ENCODE measurements at places on chromosomes 3 and 15.
A peak's percentile ranks its signal among the peaks of the same experiment; 100 is the strongest.

- DNase-seq, result no peak
These were observed 4.5 kb upstream of the MRPS22 start for GRCh38 chr3:139339219-139339906.

DNA sequence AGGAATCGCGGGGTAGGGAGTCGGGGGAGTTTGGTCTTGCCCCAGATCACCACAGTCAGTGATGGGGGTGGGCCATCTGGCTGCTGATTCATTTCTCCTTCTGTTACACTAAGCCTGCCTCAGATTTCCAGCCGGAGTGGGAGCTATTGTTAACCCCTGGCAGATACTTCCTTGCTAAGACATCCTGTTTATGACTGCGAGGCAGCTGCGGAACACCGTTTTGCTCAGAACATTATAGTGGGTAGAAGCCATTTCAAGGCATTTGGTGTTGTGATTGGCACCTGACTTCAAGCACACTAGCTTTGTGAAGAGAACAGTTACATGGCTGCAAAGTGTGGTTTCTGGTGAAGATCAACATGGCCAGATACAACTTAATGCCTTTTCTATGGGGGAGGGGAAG, 73.8 kb downstream of the FLNB start:
- DNase-seq, result no peak

DNA sequence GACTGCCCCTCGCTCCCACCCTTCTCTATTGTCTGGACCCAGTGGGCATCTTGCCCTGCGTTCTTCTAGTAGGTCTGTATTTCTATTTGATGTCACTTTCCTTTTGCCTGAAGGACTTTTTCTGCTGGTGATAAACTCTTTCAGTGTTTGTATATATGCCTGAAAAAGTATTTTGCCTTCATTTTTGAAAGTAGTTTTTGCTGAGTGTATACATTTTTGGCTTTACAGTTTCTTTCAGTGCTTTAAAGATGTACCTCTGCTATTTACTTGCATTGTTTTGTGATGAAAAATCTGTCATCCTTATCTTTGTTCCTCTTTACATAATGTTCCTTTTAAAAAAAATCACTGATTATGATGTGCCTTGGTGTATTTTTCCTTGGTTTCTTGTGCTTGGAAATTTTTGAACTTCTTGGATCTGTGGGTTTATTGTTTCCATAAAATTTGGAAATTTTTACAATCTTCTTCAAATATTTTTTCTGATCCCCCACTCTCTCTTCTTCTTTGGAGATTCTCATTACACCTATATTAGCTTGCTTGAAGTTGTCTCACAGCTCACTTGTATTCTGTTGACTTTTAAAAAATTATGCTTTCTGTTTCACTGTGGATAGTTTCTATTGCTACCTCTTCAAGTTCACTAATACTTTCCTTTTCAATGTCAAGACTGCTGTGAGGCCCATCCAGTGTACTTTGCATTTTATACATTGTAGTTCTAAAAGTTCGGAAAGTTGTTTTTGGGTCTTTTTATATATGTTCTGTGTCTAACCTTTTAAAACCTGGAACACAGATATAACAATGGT, 67.8 kb downstream of the RGMA start:
- no peak for DNase-seq

- DNase-seq, result no peak
These were observed 106.6 kb downstream of the VGLL4 start for GRCh38 chr3:11536936-11537612.

DNA sequence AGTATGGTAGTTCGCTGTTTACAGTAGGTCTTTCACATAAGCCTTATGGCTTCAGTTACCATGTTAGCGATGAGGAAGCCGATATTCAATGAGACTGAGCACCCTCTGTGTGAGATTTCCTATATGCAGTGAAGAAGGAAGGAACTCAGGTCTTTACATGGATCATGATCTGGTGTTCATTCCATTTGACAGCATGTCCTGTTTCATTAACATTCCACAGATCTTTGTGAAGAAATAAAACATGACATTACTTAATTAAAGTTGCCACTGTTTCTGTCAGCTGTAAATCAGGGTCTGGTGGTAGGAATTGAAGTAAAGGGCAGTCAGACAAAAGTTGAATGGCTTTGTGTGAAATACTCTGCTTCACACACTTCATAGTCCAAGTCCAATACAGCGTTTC, 768.6 kb downstream of the ZPLD1 start:
- DNase-seq, result no peak

GRCh38 chr3:11288786-11289637, 16.8 kb downstream of the ATG7 start:
- DNase-seq, result no peak

DNA sequence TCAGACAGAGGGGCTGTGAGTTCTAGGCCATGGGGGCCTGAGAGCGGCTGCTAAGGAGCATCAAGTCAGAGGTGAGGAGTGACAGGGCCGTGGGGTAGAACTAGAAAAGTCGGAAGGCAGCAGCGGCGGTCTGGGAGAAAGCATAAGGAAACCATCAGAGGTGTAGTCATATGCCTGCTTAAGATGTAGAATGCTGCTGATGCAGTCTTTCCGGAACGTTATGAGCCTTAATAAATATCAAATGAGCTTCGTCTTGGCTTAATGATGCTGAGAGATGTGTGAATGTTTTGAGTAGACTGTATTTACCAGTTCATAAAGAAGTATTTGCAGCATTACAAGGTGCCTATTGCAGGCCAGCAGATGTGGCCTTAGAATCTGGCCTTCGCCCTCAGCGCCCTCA, 15.2 kb downstream of the ATG7 start:
- DNase-seq, result no peak

GRCh38 chr3:46899151-46900006, 21.9 kb downstream of the PTH1R start:
- DNase-seq, result no peak

GRCh38 chr3:194265505-194265892, 85.6 kb downstream of the CPN2 start:
- peak; percentile 62 for DNase-seq

DNA sequence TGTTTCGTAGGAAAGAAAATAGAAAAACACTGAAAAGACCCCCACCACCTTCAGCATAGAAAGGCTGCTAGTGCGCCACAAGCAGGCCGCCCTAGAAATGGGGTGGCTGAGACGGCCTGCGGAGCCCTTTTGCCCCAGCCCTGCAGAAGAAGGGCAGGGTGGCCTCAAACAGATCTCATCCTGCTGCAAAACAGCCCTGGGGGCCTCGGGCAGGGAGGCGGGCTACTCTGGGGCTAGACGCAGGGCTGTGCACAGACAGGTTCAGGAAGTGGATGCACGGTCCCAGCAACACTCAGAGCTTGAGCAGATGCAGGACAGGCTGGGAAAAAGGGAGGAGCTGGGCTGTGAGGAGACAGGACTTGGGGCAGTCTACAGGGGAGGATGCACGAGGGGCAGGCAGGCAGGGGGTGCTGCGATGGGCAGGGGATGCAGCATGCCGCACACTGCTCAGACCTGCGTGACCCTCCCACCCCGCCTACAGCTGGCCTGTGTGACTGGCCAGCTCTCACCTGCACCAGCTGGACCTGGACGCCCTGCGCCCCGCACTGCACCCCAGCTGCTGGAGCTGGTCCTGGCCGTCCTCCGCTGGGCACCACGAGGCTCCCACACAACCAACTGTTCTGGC, 34.3 kb downstream of the ZXDC start:
- DNase-seq, result no peak

DNA sequence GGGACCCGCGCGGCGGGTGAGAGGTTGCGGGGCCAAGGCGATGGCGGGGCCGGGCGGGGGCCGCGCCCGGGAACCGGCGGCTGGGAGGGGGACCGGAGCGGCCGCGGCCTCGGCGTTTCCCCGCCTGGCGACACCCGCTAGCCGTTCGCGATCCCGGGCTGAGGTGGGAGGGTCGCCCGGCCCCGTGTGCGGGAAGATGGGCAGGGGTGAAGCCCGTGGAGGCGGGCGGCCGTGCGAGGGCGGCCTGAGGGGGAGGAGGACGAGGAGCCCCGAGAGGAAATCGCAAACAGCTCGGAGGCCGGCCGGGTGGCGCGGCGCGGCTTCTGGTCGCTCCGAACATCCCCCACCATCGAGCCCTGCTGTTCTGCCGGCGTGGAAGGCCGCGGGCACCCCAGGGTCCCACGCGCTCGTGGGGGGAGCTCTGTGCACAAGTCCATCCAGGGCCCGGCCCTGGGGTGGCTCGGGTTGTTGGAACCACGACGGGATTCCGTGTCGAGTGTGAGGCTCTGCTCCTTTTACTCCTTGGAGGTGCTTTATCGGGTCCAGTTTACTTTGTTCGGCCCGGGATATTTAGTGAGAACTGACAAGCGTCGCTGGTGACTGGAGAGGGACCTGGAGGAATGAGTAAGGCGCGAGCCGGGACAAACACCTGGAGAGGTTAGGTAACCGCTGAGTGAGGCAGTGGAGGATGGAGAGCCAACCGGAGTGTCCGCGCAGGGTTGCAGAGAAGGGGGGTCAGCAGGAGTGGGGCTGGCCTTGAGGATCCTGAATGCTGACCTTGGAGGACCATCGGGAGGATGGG, 728 bp downstream of the CRTC3 start:
- DNase-seq, result no peak

DNA sequence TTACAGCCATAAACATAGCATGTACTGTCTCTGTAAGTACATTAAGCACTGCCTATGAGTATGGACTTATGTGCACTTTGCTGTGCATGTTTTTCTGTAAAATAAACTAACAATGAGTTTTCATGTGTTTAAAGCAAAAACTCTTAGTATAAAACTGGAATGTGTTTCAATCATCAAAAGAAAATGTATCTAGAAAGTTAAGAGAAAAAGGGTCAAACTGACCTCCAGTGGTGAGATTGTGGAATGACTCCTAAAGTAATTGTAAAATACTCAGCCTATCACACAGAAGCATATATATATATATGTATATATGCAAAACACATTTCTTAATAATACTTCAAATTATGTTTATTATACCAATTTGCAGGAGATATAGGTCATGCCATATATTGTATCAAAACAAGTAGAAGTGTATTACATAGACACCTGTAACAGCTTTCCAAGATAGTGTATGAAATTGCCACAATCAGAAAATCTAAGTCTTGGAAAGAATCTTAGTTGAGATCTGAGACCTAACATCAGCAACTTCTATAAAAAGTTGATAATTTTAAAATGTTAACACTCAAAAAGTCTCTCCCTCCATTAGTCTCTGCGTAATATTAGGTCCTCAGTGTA, 199.6 kb downstream of the FMN1 start:
- peak; percentile 3 for DNase-seq

GRCh38 chr3:189071446-189071845, 100.3 kb upstream of the TPRG1 start:
- no peak for DNase-seq

DNA sequence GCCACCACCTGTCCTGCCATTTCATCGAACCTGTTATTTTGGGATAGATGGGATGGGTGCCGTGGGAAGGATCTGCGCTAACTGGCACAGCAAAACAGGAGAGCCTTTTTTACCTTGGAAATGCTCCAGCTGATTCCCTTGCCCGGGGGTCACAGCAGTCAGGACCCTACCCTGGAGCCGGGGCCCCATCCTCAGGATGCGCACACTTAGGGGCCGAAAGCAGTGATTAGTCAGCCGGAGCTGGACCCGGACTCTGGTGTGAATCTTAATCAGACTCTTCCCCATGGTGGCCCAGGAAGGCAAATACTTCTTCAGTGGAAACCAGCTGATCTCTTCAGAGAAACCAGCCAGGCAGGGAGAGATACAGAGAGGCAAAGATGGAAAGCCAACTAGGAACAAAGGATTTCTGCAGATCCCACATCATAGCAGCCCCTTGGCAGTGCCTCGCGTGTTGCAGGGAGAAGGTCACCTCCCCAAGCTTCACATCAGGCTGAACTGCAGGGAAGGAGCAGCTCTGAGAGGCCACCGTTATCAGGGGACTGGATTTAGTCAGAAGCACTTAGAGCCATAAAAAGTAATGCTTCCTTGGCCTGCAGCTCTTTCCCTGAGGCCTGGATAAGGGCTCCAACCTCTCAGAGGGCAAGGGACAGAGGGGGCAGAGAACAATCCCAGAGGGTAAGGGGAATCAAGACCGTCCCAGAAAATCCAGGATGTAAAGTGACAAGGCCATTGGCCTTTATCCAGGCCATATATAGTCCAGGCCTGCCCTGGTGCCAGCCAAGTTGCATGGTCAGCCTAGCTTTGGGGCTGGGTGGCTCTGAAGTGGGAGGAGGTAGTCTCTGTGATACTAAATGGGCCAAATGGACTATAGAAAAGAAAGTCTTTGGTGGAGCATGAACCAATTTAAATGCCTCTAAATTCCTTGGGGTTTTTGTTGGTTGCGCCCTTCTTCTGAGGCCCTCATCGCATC, 52.9 kb downstream of the WDR76 start:
- no peak for DNase-seq

Data from NCI-H774 (cell line).